ENCODE measurements at places on chromosomes 5 and 9.
A peak's percentile ranks its signal among the peaks of the same experiment; 100 is the strongest.

GRCh38 chr9:135741276-135742219 lies 39.6 kb downstream of the KCNT1 start:
- no peak for DNase-seq

DNA sequence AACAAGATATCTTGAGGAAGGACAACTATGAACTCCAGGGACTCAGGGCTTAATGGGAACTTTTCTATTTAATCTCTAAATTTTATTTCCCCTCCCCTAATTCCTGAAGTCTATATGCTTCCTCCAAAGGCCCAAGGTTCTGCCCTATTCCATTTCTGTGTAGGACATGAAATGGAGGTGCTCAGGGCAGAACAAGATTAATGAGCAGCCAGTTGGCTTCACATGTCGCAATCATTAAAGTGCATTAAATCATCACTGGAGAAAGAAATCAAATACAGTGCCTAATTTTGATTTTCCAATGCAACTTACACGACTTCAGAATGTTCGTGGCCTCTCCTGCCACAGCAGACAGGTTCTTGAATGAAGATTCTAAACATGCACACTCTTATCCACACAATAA lies 862.1 kb downstream of the PTPRD start:
- DNase-seq: no peak

GRCh38 chr5:151924564-151925301 lies at the start of gene GLRA1:
Gene GLRA1, minus strand, starts transcription at chr5:151924851. Its CDS starts 302 bp downstream, at chr5:151924549.
- DNase-seq: peak; percentile 94

DNA sequence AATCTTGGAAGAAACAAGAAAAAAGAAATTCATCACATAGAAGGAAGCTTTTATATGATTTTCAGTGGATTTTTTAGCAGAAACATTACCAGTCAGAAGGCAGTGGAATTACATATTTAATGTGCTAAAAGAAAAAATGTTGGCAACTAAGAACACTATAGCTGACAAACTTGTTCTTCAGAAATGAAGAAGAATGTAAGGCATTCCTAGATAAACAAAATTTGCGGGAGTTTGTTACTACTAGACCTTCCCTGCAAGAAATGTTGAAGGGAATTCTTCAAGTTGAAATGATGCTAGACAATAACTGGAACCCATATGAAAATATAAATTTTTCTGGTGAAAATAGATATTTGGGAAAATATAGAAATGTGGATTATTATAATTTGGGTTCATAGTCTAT lies 718.3 kb upstream of the GRAMD2B start:
- DNase-seq: no peak

DNA sequence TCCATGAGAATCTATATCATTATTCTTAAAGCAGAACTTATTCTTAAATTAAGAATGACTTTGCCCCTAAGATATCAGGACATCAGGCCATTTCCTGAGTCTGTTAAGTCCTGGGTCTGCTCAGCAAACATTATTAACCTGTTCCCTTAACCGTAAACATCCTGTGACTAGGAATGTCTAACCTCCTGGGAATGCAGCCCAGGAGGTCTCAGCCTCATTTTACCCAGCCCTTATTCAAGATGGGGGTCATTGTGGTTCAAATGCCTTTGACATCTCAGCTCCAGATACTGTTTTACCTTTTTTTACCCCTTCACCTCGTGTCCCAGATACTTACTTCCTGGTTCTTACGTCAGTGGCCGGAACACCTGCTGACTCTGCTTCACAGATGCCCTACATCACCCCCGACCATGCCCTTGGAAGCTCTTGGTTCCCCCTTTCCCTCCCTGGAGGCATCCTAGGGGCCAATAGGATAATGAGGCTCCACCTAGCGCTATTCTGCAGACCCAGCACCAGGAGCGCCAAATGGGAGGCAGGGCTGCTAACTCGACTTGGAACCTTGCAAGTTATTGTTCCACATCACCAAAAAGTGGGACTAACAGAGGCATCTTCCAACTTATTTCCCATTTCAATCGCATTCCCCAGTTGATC lies 182.5 kb downstream of the MED10 start:
- DNase-seq: no peak

DNA sequence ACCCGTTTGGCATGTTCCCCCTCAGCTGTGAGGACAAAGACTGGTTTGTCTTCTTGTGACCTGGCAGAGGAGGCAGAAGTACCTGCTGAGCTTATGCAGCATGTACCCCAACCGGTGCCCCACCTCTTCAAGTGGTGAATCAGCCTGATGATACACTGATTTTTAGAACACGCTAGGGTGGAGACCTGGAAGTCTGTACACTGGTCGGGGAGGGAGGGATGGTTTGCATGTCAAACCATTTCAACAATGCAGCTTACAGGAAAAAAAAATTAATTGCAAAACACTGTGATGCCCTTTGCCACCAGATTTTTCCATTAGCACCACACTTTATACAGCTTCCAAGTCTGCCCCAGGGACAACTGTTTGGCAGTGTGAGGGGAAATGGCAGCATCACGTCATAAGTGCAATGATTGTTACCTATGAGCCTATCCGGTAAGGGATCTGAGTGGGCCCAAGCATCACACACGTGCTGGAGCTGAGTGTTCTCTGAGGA lies 155.1 kb upstream of the DMRT1 start:
- no peak for DNase-seq

GRCh38 chr5:89253666-89254352 lies 370.8 kb upstream of the MEF2C start:
- DNase-seq: no peak

- no peak for DNase-seq
Observed at GRCh38 chr9:113301548-113301947, 1.6 kb downstream of the RNF183 start.

GRCh38 chr9:106296426-106296825 lies 566.5 kb upstream of the ZNF462 start:
- DNase-seq: no peak

GRCh38 chr5:66565878-66566277 lies 30.3 kb upstream of the MAST4 start:
- DNase-seq: no peak

DNA sequence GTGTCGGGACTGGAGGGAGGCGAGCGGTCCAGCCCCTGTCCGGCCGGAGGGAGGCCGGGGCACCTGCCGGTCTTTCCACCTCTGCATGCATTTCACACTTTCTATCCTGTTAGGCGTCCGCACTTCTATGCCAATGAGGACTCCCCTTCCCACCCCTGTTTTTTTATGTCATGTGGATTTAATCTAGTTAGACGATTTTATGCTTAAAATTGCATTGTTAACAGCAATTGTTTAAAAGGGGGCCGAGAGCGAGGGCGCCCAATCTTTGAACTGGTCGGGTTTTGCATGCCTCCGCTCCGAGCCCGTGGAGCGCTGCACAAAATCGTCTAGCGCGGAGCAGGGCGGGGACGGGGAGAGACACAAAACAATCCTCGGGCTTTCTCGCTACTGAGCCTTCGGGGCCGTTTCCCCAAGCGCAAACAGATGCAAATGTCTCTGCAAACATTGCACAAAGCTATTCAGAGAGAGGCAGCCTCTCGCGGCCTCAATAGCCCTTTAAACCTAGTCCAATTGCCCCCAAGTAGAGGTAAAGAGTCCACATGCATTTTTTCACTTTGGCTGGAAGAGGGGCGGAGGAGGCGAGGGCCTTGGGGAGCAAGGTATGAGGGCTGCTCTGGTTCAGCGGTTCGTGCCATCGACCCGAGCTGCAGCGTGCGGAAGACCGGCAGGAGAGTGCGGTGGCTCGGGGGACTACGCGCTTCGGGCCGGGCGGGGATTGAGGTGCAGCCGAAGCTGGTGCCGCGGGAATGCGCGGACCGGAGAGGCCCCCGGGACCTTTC lies 37.5 kb upstream of the TIFAB start:
- peak; percentile 52 for DNase-seq

GRCh38 chr5:79464695-79465332 lies 49.1 kb downstream of the HOMER1 start:
- no peak for DNase-seq

GRCh38 chr9:135139366-135139959 lies 52.0 kb downstream of the OLFM1 start:
- DNase-seq: no peak

- no peak for DNase-seq
Observed at GRCh38 chr5:1484730-1485578, 38.8 kb downstream of the LPCAT1 start.

- DNase-seq: no peak
Observed at GRCh38 chr5:81789033-81789432, 38.1 kb upstream of the SSBP2 start.

DNA sequence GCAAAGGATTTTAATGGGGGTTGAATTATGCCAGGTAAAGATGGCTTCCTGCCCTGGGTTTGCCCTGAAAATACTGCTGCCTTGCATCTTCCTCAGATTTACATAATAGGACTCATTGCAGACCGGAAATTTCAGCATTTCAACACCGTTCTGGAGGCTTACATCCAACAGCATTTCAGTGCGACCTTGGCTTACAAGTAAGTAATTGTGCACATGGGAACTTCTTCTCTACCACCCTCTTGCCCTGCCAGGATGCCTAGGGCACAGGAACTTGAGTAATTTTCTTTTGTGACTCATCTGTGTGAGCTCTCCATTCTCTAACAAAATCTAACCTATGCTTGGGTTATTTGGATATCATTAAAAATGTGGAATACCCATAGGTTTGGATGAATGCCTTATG lies 80.2 kb downstream of the DOCK2 start:
- DNase-seq: no peak

DNA sequence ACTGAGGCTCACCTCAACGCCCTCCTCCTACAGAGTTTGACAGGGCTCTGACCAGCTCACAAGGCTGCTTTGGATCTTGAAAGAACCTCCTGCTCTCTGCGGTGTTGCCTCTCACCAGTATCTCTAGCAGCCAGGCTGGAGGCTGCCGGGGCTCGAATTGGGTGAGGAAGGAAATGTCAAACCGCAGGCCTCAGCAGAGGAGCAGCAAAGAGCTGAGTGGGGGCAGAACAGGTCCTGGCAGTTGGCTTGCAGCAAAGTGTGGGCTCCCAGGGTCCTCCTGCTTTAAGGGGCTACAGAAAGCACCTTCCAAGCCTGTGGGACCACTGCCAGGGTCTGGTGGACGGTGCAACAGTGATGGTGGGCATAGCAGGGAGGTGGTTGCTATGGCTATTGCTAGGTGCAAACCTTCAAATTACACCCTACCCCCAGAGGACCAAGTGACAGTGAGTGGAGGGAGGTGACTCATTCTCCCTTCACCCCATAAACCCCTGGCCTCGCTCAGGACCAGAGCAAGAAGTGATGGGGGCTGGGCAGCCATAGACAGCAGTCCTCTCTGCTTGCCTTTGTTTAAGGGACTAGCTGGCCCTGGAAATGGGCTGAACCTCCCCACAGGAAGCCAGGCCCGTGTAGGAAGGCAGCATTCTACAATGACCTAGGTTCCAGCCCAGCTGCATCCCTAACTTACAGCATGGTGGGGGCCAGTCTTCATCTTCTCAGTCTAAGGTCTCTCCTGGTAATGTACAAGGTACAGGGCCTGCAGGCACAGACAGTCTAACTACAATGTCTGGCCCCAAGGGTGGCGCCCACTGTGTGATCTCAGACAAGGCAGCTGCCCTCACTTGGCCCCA lies 18.7 kb downstream of the LCP2 start:
- no peak for DNase-seq

- no peak for DNase-seq
Observed at GRCh38 chr9:125744616-125745015, 2.6 kb upstream of the PBX3 start.

GRCh38 chr9:108441726-108442125 lies 414.1 kb downstream of the ACTL7B start:
- DNase-seq: no peak

DNA sequence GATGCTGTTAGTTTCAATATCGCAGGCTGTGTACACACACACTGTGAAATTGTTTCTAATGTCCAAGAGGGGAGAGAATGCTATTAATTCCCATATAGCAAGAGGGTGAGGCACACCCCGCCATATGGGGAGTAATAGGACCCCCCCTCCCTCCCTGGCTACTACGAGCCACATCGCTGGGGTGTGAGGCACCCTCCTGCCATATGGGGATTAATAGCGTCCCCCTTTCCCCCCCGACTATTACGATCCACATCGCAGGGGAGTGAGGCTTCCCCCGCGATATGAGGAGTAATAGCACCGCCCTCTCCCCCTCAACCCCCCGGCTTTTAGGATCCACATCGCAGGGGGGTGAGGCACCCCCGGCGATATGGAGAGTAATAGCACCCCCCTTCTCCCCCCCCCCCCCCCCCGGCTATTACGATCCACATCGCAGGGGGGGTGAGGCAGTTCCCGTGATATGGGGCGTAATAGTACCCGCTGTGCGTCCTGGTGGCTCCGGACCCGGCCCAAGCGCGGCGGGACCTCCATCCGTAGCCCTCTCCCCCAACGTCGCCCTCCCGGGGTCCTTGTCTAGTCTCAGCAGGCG lies 494 bp upstream of the STK32A start:
- DNase-seq: no peak

- DNase-seq: peak; percentile 21
Observed at GRCh38 chr9:73199886-73200285, 48.2 kb downstream of the ANXA1 start.

DNA sequence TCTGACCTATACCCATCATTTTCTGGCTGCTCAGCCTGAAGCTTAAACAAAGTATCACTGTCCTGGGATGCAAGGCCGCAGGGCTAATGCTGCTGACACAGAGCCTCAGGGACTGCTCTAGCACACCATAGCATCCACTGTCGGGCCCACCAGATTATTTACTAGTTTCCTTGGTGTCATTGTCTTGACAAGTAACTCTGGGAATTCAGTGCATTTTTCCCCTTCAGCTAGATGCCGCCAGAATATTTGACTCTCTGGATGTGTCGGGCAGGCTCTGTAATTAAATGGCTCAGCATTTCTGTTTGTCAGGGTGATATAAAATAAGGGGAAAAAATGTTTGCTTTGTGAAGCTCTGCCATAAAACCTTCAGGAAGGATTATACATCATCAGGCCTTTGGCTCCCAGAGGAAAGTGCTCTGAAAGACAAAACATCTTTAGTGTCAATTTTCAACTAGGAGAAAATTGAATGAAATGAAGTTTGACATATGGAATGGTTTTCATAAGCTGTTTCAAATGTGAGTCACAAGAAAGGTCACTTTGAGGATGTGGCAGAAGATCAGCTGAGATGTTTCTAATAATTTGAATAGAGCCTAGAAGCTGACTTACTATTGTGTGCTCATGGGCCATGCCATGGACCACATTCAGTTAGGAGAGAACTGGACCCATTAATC lies 350.1 kb downstream of the TMEM232 start:
- DNase-seq: peak; percentile 34

GRCh38 chr5:32595118-32595517 lies 9.8 kb downstream of the SUB1 start:
- no peak for DNase-seq

All from nephron progenitor cell (in vitro differentiated cells).